ENCODE measurements at places on chromosomes 11 and 22. TPM values are rescaled to one million over a fixed set of nuclear protein-coding genes. Genes with fewer than 3 reads are reported as not detected.

GRCh38 chr11:3341298-3341697 is 37.6 kb downstream of the ZNF195 start:
- DNase-seq: peak; percentile 50

DNA sequence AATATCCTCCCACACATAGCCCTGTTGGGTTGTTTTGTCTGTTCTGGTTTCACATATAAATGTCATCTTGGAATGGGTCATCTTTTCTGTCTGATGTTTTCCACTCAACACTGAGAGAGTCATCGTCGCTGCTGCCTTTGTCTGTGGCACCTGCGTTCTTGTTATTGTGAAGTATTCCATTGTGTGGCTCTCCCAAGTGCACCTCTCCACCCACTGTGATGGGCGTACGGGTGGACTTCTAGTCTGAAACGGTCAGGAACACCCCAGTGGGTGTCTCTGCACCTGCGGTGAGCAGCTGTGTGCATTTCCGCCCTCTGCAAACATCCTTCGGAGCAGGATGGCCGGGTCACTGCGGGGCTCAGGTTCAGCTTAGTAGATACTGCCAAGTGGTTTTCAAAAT is 34.5 kb upstream of the RTL6 start:
- DNase-seq: no peak

DNA sequence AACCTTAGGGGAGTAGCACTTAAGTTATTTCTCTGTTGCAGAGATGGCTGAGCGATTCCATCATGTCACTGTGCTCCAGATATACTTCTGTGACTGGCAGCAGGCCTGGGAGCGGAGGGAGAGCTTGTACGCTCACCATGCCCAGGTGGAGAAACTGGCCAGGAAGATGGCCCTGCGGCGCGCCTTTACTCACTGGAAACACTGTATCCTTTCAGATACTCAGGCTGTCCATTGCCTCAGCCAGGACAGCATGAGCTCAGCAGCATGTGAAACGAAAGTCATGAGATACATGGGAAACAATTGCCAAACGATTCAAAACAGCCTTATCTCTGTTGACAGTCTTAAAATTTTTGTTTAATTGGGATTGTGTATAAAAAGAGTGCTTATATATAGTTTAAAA is 78.9 kb downstream of the SFI1 start:
- no peak for DNase-seq

The CEND1 gene
- under 0.01 TPM for total RNA-seq

DNA sequence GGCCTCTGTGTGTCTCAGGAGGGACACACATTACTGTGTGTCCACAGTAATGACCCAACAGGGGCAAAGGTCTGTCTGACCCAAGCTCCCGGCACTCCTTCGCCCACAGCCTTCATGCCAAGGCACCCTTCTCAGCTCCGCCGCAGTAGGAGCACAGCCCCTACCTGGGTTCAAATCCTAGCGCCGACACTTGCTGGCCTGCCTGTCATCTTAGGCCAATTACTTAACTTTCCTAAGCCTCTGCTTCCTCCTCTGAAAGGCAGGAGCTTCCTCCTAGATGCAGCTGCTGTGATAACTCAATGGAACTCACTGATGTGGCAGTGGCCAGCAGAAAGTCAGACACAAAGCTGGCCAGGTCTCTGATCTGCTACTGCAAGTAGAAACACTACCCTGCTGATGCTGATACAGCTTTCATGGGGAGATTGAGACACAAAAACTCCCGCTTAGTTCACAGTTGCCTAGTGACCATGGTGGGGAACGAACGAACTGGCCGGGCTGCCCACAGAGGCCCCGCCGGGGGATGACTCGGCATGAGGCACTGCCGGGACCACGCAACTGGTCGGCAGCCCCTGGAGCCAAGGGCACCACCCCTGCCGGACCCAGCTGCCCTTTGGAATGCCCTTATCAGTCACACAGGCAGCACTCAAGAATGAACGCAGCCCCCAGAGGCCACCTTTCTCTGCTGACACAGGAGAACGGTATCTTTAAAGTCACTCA is 8.1 kb downstream of the EHD1 start:
- peak; percentile 47 for DNase-seq

GRCh38 chr11:43837879-43838278 is 42.8 kb upstream of the ALKBH3 start:
- DNase-seq: no peak

All from dermis microvascular lymphatic vessel endothelial cell (primary cell).